Inflammatory macrophage treated with lipopolysaccharide for 4 hours (primary cell): ENCODE measurements at places on chromosomes 6 and 20.

DNA sequence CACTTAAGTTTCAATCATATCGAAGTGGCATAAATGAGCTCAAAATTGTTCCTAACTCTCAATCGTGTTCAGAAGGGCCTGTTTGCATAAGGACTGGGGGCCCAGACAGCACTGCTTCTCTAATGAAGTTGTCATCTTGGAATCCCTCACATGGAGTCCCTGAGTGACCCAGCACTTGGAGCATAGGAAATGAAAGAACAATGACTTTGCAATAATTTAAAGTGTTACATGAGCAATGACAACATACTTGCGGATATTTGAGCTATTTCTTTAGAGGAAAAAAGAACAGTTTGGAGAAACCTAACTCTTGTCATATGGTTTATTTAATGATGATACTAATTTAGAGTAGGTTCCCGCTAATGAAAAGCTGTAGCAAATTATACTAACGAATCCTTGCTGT is 239.9 kb downstream of the TSHZ2 start:
- no peak for DNase-seq

DNA sequence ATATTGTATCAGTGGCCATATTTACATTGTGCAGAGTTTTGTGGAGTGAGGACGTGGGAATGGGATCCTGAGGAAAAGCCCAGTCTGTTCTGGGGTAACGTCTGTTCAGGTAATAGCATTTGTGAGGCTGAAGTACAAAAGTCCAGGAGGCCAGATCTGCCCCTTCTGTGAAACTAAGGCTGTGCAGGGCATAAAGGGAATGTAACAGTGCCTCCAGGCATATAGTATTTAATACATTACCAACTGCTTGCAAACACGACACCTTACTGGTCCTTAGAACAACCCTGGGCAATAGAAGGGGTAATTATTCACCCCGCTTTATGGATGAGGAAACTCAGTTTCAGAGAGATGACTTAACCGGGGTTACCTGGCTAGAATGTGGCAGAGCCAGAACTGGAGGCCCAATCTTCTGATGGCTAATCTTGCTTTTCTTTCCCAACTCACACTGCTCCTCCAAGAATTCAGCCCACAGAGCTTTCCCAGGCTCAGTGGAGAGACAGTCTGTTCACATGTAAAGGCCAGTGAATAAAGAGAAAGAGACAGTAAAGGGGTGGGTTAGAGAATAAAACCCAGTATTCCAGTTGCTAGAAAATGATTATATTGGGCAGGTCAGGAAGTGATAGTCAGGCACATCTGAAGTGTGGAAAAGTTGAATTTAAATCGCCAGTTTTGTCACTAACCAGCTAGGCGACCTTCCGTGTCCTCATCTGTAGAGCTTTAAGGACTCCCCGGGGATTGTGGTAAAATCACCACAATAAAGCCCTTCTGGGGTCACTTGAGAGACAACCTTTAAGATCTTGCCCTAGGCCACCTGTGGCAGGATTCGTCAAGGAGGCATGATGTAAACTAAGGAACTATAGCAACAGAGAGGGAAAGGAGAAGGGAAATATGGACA is 280.7 kb upstream of the CITED2 start:
- no peak for DNase-seq

DNA sequence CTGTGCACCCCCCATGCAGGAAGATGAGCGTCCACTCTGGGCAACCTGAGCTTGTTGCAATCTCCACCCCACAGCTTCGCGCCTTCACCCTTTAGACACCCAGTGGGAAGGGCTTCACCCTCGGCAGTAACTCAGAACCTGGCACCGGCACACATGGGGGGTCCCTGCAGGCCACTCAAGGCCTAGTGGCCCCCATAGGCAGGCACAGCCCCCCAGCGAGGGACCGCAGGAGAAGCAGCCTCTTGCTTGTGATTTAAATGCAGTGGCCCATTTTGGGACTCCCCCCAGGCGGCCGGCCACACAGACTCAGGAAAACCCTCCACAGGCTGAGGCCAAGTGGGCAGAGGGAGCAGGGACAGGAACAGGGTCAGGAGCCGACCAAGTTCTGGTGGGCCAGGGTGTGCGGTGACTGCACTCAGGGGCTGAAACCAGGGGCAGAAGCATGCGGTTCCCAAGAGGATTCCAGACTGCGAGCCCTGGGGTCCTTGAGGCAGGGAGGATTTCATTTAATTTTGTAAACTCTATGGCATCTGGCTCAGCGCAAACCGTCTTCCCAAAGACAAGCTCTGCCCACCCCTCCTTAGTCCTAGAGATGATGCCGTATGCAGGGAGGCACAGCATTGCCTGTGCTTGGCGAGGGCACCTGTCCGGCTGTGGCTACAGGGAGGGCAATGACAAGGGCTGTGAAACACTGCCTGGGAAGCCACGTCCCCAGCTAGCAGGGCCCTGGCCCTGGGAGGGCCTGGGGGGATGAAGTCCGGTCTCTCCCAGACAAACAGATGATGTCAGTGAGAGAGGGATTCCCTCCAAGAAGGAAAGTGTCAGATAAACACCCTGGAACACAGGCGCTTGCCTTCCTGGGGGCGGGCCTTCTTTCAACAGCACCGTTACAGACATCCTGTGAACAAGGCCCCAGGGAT is 52.9 kb upstream of the GPR31 start:
- DNase-seq = no peak

DNA sequence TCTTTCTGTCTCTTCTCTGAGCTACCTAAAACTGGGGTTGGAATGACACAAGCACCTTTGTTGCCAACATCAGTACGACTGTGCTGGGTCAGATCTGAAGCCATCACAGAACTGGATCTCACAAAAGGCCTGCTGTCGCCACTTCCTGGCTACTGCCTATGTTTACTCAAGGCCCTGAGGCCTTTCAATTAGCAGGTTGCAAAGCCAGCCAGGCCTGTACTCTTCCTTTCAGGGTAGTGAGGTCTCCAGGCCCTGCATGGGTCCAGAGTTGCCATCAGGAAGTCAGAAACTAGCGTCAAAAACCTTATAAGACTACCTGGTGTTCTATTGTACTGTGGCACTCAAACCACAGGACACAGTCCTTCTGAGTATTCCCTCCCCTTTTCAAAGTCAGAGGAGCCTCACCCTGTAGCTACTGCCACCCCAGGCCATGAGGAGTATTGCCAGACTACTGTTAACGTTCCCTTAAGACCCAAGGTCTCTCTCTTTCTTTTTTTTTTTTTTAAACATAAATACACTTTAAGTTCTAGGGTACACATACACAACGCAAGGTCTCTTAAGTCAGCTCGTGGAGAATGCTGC is 937.4 kb upstream of the GJE1 start:
- DNase-seq = no peak

DNA sequence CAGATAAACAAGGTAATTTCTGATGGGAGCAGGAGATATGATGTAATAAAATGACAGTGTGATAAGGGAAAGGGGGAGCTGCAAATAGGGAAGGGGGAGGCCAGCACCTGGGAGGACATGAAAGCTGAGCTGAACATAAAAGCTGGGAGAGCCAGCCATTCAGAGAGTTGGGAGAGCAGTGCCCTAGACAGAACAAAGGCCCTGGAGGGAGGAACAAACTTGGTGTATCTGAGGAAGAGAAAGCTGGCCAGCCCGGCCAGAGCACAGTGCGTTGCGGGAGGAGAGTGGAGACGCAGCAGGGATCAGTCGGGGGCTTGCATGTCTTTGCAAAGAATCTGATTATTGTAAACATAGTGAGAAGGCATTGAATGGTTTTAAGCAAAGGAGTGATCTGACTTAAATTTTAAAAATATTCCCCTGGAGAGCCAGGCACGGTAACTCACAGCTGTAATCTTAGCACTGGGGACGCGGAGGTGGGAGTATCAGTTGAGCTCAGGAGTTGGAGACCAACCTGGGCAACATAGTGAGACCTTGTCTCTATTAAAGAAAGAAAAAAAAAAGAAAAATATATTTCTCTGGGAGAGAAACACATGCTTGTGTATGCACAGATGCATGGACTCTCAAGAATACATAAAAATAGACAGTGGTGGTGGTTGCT is 318.2 kb downstream of the ZFAND3 start:
- DNase-seq = no peak

- no peak for DNase-seq
These were observed 35.3 kb upstream of the ARFGEF2 start for GRCh38 chr20:48886194-48886593.

DNA sequence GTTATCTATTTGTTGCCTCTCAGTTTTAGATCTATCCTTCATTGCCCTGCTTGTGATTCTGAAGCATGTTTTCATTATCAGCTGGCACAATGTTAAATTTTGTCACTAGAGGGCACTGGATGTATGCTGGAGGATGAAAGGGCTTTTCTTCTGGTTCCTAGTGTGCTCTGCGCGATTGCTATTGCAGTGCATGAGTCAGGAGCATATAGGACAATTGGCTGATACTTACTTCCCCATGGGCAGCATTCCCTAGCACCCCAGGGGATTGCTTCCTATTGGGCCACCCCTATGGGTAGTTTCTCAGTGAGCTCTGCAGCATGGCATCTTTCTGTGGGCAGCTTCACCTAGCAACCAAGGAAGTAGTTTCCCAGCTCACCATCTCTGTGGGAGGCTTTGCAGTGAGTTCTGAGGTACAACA is 280.3 kb upstream of the SYNCRIP start:
- DNase-seq = peak; percentile 9

GRCh38 chr6:151761851-151762250 is 45.6 kb upstream of the ESR1 start:
- no peak for DNase-seq

DNA sequence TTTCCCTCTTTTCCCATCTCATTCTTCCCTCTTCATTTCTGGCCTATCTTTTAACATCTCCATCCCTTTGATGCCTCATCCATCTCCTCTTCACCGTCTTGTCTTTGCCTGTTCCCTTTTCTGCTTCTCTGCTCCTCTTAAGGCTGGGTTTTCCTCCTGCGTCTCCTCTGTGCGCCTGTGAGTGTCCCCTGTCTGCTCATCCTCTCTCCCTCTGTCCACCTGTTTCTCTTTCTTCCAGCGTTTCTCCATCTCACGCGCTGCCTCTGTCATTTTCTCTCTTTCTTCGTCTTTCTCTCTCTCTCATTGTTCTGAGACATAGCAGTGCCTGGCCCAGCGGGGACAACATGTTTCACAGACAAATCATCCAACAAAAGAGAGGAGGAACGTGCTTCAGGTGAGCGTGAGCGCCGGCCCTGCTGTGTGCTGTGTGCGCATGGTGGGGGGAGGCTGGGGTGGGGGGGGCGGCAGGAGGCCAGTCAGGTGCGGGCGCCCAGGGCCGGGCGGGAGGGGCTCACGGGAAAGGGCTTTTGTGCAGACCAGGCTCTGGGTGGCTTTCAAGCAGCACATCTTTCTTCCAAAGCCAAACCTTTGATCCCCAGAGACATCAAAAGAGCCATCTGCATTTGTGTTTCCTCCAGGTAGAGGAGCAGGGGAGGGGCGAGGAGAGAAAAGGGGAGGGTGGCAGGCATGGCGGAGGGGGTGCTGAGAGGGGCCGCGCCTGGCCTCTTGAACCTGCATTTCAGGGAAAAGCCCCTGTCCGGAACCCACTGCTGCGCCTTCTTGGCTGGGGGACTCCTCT is 121.3 kb downstream of the VEGFA start:
- no peak for DNase-seq

DNA sequence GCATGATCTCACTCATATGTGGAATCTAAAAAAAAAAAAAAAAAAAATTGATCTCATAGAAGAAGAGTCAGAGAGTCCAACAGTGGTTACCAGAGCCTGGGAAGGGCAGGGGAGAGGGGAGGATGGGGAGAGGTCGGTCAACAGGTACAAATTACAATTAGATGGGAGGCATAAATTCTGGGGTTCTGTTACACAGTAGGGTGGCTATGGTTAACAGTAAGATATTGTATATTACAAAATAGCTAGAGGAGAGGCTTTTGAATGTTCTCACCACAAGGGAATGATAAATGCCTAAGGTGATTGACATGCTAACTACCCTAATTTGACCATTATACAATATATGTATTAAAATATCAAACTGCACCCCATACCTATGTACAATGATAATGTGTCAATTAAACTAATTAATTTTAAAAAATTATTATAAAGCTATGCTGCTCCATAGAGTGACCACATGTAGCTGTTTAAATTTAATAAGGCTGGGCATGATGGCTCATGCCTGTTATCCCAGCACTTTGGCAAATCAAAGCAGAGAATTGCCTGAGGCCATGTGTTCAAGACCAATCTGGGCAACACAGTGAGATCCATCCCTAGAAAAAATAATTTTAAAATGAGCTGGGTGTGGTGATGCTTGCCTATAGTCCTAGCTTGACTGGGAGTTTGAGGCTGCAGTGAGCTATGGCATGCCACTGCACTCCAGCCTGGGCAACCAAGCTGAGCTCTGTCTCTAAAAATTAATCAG is 70.9 kb downstream of the SNX5 start:
- no peak for DNase-seq

DNA sequence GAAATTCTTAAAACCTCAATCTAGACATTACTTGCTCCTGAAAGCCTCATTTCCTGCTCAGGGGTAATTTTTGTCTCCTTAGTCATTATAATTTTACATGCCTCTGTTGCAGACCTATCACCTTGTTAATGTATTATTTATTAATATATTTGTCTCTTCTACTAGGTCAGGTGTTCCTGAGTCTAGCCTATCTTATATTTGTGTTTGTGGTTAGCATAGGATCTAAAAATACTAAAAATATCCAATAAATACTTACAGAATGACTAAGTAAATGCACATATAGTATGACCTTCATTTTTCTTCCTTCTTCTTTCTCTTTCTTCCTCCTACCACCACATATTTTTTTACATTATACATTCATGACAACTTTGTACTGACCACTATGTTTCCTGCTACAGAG is 268.9 kb upstream of the HS3ST5 start:
- DNase-seq = no peak

DNA sequence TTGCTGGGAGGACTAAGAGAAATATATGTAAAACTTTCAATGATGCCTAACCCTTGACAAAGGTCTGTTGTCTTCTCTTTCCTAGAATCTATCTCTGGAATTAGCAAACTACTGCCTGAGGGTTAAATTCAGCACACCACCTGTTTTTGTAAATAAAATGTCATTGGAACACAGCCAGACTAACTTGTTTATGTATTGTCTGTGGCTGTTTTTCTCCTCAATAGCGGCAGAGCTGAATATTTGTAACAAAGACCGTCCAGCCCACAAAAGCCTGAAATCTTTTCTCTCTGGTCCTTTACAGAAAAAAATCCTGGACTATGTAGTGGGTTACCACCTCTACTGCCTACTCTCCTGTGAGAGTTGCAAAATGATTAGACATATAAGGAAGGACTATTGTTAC is 33.3 kb upstream of the SYNDIG1 start:
- DNase-seq = no peak

DNA sequence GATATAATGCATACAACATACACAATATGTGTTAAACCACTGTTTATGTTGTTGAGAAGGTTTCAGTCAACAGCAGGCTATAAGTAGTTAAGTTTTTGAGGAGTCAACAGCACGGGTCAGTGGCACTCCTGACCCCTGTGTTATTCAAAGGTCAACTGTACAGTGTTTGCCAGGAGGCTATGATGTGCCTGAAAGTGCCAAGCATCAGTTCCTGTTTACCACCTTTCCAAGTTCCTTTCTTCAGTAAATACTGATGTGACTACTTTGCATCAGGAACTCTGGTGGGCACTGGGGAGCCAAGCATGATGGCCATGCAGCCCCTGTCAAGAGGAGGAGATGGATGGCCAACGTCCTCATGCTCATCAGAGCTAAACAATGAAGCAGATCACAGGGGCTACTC is 224.4 kb upstream of the EXOC2 start:
- DNase-seq = no peak
